Activated CD4-positive, CD25-positive, alpha-beta regulatory T cell (primary cell): ENCODE measurements at places on chromosomes 1 and 21.
A peak's percentile ranks its signal among the peaks of the same experiment; 100 is the strongest.

DNA sequence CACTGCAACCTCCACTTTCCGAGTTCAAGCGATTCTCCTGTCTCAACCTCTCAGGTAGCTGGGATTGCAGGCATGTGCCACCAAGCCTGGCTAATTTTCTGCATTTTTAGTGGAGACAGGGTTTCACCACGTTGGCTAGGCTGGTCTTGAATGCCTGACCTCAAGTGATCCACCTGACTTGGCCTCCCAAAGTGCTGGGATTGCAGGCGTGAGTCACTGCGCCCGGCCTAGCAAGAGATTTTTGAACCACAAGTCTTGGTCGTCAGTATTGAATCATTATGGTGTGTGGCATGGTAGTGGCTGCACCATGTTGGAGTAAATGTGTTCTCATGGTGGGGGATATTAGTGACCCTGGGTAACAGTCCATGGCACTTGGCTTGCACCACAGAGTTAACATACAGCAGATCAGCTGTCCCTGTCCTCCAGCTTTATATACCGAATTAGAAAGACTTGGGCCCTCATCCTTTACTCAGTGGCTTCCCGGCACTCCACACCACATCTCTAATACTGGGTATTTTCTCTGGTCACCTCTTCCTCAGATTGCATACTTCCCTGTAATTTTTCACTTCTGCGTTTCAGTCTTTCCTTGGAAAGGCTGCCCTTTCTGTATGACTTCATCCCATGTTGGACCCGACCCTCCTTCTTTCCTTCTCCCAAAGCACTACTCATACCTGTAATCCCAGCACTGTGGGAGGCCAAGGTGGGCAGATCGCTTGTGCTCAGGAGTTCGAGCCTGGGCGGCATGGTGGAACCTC lies 25.1 kb downstream of the AK4 start:
- no peak for DNase-seq

- no peak for DNase-seq
Measured at GRCh38 chr1:10665930-10666850, 130.3 kb downstream of the CASZ1 start.

- no peak for DNase-seq
Measured at GRCh38 chr1:48261881-48262400, 39.4 kb downstream of the SLC5A9 start.

GRCh38 chr1:79732950-79733349 lies 726.4 kb upstream of the ADGRL4 start:
- DNase-seq, result no peak

DNA sequence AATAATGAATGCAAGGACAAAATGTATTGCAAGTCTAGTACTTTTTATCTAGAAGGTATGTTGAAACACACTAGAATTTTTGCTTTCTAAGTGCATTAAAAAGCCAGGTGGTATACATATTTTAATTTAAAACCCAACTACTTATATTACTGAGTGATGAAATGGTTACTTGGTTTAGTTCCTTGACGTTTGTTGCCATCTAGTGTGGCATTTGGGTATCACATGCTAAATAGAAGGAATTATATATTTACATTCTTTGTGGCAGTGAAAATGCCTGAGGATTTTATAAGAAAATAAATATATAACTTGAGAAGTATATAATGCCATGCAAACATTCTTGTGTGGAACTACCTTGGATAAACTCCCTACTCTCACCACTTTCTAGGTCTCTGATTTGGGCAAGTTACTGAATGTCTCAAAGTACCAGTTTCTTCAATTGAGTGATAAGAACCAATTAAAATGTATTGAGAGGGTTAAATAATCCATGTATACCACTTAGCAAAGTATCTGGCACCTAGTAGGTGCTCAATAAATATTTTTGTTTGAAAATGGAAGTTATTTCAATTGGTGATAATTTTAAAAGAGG lies 69.6 kb downstream of the SDCCAG8 start:
- no peak for DNase-seq

GRCh38 chr1:38029685-38030511 lies 16.7 kb downstream of the POU3F1 start:
- no peak for DNase-seq

- DNase-seq, result no peak
Measured at GRCh38 chr1:109668123-109668775, 392 bp downstream of the GSTM2 start.

- no peak for DNase-seq
Measured at GRCh38 chr1:186653312-186653711, 26.9 kb downstream of the PTGS2 start.

- no peak for DNase-seq
Measured at GRCh38 chr1:209519786-209520185, 63.7 kb upstream of the CAMK1G start.

DNA sequence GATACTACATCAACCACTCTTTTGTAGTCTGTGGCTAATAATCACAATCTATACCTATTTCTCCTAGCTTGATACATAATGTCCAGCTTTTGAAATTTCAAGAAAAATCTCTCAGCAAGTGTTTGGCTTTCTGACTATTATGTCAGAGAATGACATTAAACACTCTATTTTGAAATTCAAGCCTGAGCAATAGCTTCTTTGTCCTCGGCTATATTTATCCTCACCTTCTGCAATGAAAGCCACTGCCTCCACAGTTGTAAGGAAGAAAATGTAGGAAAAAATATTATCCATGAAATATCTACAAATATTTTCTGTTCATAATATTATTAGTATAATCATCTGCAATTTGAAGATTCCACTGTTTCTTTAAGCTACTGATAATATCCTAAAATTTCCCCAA lies 22.1 kb downstream of the LRRC7 start:
- no peak for DNase-seq

DNA sequence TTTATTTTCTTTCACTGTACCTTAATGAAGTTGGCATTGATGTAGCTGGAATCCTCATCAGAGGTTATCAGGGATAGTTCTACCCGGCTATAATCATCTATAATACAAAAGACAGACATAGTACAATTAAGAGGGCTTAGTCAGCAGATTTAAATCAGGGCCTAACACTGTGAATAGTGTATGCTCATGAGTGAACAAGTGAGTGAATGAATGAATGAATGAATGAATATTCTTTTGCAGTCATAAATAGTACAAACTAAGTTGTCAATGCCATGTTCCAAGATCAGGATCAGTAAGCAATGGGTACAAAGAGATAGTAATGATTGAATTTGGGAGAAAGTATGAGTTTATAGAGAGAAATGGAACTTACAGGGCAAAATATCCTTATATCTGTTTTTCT lies 12.5 kb downstream of the PTPN22 start:
- DNase-seq, result no peak

DNA sequence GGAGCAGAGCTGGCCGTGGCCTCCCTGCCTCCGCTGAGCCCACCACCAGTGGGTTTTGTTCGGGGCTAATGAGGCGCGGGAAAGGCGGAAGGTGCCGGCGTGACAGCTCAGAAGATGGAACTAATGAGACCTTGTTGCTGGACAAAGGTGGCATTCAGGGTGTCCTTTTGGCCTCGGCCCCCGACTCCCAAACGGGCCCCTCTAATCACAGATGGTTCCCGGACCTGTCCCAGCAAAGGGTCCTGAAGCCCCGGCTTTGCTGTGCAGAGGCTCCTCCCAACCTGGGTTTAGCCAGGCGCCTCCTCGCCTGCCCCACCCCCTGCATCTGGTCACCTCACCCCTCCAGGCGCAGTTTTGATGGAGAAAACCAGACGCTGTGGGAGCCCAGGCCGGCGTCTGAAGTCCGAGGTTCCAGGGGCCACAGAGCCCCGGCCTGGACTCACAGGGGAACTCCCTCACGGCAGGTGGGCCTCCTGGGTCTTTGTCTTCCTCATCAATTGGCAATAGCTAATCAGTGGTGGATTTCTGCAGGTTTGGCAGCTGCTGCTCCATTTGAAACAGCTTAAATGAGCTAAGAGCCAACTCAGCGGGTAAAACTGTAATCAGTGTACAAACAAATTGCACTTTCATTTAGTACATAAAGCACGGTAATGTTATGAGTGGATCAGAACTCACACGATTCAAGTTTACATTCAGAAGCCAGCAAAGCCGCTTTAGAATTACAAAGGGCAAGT lies 44.3 kb upstream of the ADARB1 start:
- DNase-seq, result no peak

DNA sequence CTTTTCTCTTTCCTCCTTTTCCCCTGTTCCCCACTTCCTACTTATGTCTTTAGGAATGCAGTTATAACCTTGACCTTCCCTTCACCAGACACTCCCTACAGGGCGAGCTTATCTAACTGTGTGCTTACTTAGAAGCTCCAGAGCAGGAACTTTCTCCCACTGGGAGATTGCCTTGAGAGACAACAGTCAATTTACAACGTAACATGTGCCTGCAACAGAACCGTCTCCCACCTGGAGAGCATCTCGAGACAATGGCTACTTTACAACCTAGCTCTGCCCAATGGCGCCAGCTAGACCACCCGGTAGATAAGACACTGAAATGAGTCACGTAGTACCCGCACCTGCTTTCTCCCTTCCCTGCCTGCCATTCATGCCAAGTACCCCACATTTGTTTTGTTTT lies 16.7 kb downstream of the HMGN1 start:
- DNase-seq, result no peak

DNA sequence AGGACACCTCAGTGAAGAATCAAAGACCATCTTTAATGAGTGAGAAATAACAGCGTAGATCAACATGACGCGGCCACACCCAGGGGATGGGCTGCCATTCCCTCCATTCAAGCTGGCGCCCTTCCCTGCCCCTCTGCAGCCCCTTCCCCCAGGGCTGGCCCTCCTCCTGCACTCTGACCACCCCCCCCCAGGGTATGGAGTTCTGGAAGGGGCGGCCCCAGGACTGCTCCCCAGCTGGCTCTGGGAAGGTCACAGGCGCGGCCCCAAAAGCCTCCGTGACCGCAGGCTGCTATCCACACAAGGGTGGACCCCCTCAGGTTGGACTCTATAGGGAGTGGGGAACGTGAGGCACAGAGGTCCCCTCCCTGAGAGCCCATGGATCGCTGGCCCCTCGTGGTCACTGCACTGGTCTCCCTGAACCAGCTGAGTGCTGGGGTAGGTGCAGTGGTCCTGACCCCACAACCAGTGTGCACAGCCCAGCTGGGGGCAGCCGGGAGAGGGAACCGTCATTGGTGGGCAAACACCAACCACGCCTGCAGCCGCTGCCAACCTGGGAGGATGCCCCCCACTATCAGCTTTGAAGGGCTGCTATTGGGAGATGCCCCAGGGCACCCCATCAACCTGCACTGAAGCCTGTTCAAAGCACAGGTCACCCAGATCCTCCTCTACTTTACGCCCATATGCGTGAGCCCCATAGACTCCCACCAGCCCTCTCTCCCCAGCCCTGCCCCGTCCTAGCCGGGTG lies 16.1 kb upstream of the GPR153 start:
- DNase-seq, result no peak

DNA sequence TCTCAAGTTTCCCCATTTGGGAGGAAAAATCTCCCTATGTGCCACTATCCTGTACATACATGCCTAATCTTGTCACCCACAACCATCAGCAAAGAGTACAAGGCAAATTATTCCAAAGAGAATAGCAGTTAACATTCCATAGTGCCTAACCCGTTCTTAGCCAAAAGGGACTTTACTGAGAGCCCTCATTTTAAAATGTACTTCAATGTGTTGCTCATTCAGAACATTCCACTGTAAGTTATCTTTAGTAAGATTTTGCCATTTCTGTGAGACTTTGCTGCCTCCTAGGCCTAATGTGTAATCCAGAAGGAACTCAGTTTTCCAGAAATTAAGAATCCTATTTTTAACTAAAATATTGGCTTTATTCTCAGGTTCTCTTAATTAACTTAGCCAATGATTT lies 11.3 kb upstream of the MRPL55 start:
- no peak for DNase-seq

- DNase-seq, result no peak
Measured at GRCh38 chr1:27539901-27540861, 50.2 kb upstream of the WASF2 start.

- no peak for DNase-seq
Measured at GRCh38 chr1:67652800-67653199, 32.2 kb upstream of the GADD45A start.

DNA sequence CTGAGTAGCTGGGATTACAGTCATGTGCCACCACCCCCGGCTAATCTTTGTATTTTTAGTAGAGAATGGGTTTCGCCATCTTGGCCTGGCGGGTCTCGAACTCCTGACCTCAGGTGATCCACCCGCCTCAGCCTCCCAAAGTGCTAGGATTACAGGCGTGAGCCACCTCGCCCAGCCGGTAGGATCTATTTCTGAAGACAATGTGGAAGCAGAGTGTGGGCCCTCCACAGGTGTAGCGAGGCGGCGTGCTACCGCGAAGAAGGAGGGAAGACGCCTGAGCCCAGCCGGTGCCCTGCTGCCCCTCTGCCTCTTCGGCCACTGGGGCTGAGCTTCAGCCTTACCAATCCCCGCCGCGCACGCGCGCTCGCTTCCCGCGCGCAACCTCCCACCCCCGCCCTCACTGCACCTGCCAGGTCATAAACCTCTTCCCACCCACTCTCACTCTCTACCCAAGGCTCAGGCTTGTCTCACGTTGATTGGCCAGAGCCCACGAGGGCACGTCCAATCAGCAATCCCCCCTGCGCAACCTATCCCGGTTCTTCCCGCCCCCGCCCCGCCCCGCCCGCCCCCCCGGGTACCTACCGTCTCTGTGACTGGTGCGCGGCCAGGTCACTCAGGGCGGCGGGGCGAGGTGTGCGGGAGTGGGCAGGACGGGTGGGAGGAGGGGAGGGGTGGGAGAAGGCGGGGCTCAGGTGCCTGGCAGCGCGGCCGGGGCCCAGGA lies 409 bp upstream of the HOOK1 start:
- peak; percentile 73 for DNase-seq

GRCh38 chr1:46445773-46446256 lies 43.8 kb upstream of the DMBX1 start:
- DNase-seq, result no peak

DNA sequence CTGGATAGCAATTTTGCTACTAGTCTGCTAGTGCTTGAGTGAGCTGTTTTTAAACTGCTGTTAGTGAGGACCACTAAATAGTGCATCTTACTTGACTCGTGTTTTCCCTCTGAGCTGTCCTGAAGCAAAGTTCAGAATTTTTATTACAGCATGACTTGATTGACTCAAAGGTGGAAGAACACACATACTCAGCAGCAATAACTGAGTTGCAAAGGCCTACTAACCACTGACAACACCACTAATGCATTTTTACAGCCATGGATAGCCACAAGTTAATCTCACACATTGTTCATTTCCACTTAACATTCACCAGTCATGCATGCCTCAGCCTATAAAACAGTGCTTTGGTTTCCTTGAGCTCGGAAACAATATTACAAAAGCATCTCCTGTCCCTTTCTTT lies 148.7 kb downstream of the RUNX1 start:
- no peak for DNase-seq

GRCh38 chr1:204293605-204294337 lies 66.0 kb downstream of the PLEKHA6 start:
- DNase-seq, result no peak

- no peak for DNase-seq
Measured at GRCh38 chr1:218829097-218829496, 344.6 kb upstream of the LYPLAL1 start.

- no peak for DNase-seq
Measured at GRCh38 chr1:152167835-152168534, 9.0 kb upstream of the RPTN start.

DNA sequence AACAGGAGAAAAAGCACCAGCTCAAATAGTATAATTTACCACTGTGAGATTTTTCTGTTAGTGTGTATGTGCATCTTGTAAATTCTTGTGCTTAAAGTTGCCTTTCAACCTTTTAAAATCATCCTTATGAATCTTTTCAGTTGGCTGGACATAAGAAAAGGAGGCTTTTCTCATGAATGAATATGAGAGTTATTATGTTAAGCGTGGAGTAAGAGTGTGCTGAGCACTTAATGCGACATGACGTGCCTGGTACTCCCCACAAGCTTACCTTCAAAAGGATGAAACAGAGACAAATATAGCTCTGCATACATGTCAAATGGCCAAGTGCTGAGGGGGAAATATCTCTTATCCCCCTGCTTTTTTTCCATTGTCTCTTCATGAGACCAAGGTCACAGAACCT lies 85.3 kb upstream of the ADGRL2 start:
- no peak for DNase-seq
